ENCODE measurements at places on chromosomes 2 and 18. TPM values are rescaled to one million over a fixed set of nuclear protein-coding genes. Genes with fewer than 3 reads are reported as not detected.

DNA sequence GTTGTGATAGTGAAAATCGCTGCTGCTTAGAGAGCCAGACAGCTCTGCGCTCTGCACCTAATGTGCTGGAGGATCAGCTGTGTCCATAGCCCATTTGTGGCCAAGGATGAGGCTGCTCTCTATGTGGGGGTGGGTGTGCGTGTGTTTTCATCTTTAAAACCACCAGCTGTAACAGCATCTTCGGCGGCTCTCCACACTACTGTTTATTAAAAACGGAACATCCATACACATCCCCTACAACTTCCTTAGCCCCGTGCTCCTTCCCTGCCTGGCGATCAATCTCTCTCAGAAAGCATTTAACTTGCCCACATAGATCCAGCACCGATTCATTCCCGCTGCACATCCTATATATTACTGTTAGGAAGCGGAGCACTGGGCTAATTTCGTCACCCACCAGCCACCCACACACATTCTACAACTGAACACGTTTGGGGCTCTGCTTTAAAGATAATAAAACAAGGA, 1.6 kb downstream of the CELF4 start:
- no peak for DNase-seq

GRCh38 chr2:46480562-46480961, 1.2 kb downstream of the TMEM247 start:
- no peak for DNase-seq

GRCh38 chr18:25661831-25662230, 309.9 kb upstream of the ZNF521 start:
- no peak for DNase-seq

- DNase-seq: no peak
Observed at GRCh38 chr2:31402388-31402787, 12.2 kb downstream of the XDH start.

DNA sequence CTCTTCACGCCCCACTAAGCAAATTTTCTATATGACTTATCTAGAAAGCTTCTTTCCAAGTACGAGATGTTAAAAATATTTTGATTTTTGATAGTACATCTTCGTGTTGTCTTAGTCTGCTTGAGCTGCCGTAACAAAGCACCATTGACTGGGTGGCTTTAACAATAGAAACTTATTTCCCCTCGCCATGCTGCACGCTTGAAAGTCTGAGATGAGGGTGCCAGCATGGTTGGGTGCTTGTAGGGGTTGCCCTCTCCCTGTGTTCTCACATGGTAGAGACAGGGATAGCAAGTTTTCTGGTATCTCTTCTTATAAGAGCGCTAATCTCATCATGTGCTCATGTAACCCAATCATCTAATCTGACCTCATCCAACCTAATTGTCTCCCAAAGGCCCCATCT, 106.2 kb downstream of the TANC1 start:
- DNase-seq: no peak

LHCGR gene
- not detected for polyA plus RNA-seq

SLC8A1 gene
- 0.97 TPM for polyA plus RNA-seq

UBXN4 gene
- 47.3 TPM for polyA plus RNA-seq

DNA sequence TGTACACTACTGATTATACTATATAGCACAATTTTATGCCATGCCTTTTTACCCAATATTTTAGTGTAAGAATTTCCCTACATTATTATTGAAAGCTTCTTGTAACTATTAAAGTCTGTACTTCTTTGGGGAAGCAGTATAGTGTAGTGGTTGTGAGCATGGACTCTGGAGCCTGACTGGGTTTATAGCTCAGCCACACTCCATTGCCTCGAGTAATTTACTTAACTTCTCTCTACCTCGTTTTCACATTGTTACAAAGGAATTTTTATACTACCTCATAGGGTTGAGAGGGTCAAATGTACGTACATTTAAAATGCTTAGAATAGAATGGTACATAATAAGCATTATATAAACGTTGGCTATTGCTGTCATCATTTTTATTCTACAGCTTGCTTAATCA, 139.2 kb downstream of the UBR3 start:
- DNase-seq: no peak

DNA sequence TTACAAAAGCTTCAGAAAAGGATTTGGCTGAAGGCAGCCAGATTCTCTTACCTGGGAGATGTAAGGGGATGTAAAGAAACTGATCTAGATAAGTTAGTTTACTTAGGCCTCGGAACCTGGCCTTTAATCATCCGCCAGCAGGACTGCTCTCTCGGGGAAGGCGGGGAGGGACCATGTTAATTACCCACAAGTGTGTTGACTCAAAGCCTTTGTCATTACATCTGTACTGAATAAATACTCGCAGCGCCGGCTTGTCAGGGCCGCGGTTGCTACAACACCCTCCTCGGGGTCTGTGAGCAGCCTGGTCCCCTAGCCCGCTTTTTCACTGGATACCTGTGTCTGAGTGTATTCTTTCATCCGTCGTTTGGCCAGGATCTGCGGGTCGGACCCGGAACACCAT, 6.7 kb downstream of the CHMP3 start:
- DNase-seq: no peak

C2orf15 gene
- 0.75 TPM for polyA plus RNA-seq

DNA sequence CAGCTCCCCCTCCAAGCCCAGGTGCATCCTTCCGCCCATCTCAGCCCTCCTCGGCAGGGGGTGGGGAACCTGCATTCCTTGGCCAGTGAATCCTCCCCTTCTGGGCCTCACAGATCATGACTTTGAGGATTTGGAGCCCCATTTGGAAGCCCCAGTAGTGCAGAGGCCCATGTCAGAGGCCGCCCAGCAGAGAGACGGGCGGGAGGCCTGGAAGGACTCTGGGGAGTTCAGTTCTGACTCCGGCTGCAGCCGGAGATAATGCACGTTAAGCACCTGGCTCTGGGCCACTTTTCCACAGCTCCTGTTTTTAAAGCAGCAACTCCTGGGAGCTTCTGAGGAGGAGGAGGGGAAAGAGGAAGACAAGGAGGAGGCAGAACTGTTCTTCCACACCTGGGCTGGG, 14.9 kb downstream of the ATOH8 start:
- no peak for DNase-seq

GPC1 gene
- polyA plus RNA-seq: 28.0 TPM

DNA sequence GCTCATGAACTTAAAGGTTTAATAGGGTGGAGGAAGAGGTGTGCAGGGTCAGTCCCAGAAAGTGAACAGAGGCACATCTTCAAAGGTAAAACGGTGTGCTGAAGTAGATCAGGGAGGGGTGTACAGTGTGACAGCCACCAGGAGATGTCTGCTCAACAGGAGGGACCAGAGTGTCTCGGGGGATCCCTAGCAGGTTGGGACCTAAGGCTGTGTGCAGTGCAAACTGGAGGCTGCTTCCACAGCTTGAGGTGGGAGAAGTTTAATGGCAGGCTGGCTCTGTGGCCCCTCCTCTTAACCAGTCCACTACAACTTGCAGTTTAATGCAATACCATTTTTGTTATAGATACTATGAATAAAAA, 33.2 kb downstream of the PLA2R1 start:
- no peak for DNase-seq

ARHGEF33 gene
- polyA plus RNA-seq: not detected

- no peak for DNase-seq
Observed at GRCh38 chr2:176099728-176100546, at the start of gene HOXD12. Gene HOXD12 (plus strand): TSS chr2:176099795. CDS start chr2:176099802, 7 bp downstream.

- peak; percentile 47 for DNase-seq
Observed at GRCh38 chr2:42978175-42978886, 185.9 kb upstream of the HAAO start.

DNA sequence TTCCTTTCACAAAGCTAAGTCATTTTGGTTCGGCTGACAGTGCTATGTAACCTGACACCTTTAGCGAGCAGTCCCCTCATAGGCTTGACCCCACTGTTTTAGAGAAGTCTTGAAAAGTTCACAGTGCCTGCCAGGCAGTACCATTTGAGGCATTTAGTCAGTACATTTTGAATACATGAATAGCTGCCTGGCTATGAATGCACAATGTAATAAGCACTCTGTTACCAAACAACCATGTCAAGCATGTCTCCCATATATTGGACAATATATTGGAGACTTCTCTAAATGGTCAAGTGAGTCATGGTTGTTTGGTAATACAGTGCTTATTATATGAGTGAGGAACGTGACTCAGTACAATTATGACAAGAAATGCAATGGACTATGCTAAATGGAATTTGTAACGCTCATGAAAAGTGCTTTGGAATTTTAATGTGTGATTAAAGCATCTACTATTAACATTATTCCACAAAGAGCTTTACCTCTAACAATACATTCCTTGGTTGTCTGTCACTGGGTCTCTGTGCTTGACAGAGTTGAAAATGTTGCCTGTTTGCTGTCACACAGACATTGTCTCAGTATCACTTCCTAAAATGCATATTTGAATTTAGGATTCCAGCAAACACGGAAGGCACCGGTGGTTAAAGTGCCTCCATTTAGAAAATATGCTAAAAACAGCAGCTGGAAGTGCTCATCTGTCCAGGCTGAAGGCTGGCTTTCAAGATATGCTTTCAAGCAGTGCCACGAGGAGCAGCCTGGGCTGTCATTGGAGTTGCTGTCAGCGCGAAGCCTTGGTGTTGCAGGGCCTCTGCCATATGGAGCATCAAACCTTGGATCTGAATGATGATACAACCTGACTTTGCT, 458.6 kb downstream of the FBXO15 start:
- DNase-seq: no peak

DNA sequence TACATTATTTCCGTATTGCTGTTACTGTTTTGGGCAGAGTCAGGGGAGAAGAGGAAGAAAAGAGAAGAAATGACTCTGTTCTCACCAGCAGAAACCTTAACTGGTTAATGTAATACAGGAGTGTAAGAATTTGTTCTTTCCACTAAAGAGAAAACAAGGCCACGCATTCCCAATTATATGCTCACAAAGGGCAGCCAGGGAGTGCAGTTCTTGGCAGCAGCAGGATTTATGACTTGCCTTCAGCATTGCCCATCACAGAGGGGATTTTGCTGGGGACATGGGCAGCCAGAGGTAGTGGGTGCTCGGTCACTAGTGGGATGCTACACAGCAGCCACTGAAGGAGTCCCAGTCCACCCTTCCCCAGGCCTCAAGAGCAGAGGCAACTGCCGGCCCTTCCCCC, 18.4 kb downstream of the MREG start:
- DNase-seq: no peak

- no peak for DNase-seq
Observed at GRCh38 chr2:207139552-207139951, 26.2 kb downstream of the KLF7 start.

DNA sequence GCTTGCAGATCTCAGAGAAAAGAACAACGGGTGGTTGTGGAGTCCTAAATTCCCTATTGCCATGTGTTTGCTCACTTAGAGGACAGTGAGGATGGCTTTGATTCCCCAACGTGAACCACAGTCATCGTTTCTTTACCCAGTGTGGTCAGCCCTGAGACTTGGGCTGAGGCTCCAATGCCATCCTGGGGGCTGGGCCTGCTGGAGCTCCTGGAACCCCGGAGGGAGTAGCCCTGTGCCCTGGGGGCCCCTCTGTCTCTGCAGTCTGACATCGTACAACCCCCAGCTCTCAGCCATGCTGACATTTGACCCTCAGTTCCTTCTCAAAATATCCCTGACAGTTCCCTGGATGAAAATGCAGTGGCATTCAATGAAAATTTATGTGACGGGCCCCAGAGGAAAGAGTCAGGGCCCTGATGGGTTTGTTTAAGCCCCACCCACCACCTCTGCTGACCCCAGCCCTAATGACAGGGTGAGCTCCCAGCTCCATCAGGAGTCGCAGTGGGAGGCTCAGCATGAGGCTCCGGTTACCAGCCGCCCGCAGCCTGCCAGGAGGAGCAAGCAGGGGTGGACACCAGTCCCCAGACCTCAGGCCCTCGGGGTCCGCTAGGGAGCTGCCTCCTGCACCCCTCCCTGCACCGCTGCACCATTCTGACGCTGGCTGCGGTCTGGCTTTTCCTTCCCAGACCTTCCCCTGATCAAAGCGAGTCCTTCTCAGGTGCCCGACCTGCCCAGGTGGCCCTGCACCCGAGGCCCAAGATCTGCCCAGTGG, 120.9 kb downstream of the TWIST2 start:
- no peak for DNase-seq

ERMN gene
- not detected for polyA plus RNA-seq

DNA sequence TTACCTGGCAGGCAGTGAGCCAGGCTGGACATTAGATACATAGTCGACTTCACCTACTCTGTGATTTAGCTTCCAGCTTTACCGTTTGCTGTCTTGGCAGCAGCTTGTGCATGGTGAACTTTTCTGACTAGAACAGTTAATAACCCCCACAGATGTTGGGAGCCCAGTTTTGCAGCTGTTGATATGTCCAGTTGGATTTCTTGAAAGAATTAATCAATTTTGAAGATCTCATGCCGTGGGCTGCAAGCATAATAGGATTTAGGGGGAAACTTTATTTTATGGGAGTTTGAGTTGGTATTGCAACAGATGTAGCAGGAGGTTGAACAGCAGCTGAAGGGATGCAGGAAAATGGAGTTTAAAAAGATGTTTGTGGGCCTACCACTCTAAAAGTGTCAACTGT, 13.8 kb downstream of the MYO1B start:
- no peak for DNase-seq

- no peak for DNase-seq
Observed at GRCh38 chr2:216232721-216233120, 123.6 kb downstream of the XRCC5 start.

DNA sequence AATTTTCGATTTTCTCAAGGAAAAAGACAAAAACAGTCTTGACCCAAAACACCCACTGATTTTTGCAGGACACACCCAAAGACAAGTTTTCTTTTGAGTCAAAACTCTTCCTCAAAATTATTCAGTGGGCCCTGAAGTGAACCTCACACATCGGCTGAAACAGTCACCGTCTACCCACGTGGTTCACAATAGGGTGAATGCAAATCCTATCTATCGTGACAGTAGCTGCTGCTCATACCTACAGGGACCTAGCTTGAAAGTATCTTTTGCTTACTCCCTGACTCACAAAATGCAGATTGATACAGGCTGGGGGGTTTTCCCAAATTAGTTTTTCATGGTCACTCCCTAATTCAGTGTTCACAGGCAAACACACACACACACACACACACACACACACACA, 10.7 kb upstream of the CD226 start:
- DNase-seq: no peak

SFT2D3 gene
- 4.2 TPM for polyA plus RNA-seq

DNA sequence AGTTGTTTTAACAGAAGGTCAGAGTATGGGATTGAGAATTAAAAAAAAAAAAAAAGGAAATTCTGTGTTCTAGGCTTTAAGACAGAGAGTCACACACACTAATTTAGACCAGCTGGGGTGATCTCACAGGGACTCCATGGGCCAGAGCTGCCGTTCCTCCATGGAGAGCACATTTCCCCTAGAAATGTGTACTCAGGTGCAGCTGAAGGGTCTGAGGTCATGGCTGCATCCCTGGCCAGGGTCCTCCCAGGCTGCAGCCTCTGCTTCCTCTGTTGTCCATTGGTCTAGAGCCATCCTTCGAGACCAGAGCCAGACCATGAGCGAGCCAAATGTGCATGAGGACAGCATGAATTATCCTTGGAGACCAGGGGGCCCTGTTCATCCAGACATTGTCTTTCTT, 190.1 kb upstream of the TNP1 start:
- DNase-seq: no peak

SERPINB12 gene
- not detected for polyA plus RNA-seq

DYSF gene
- 3.1 TPM for polyA plus RNA-seq

PAIP2B gene
- polyA plus RNA-seq: 4.1 TPM

GRCh38 chr2:148989882-148990493, 48.5 kb upstream of the LYPD6B start:
- no peak for DNase-seq
